ENCODE measurements at places on chromosomes 6 and 20.

DNA sequence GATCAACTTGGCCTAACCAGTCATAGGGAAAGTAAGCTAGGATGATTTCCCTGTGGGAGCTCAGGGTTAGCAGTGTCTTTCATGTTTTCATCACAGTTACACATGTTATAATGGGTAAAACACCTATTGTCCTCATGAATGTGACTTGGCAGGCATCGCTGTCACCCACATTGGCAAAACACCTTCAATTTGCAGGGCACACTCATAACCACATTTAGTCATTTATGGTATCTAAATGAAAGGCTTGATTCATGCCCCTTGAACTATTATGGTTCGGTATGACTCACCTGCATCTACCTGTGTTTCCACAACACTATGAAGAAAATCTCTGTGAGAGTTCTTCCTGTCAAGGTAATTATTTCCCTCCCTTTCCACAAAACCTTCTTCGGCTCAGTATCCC, 49.2 kb downstream of the FRK start:
- DNase-seq, result no peak

- peak; percentile 38 for DNase-seq
Observed at GRCh38 chr6:125310994-125311649, 9.4 kb upstream of the HDDC2 start.

DNA sequence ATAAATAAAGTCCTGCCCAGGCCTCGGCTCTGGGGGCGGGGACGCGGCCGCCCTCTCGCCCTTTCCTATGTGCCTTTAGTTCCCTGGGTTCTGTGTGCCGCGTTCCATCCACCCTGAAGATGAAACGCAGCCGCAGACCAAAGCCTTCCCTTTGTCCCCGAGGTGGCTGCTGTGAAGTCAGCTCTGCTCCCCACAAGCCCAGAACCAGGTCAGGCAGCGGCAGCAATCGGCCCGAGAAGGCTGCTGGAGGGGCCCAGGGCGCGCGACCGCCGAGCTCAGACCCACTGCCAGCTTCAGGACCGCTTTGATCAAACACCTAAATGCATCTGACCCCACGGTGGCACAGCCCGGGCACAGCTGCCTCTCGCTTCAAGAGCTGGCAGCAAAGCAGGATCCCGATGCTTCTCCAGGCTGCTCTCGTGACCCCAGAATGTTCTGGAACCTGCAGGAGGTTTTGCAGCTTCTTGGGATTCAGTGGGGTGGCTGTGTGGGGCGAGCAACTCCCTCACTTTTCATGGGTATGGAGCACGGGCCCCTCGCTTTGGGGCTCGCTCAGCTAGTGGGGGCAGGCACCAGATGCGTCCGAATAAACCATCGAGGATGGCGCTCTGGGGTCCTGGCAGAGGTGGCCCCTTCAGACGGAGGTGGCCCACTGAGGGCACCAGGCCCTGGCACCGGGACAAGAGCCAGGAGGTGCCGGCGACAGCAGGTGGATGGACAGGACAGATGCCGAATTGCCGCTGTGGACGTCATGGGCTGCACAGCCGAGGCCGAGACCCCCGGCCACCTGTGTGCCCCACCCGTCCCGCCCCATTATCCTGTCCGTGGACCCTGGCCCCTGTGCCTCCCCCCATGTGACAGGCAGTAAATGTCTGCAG, 13.0 kb downstream of the CHRNA4 start:
- no peak for DNase-seq

DNA sequence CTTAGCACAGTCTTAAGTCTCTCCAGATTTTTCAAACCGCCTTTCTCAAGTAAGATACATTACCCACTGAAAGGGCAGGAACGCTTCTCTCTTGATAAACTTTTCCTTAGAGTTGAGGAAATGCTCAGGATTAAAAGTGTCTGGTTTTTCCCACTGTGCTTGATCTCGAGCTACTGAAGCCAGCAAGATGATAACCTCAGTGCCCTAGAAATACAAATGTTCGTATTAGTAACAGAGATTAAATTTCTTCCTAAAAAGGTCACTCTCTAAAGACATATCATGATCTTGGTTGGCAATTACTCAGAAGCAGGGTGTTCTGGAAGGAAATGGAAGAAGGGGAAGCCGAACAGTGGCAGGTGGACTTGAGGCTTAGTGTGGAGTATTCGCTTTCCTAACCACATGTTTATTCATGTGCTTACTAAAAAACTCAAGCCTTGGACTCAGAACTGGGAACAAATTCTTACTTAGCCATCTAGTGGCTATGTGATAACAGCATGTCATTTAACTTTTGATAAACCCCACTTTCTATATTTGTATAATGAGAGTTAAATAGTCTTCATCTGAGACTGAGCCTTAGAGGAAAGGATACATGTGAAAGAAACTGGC, 20.1 kb downstream of the C6orf141 start:
- no peak for DNase-seq

GRCh38 chr6:160523223-160523622, 140.9 kb downstream of the LPA start:
- no peak for DNase-seq

DNA sequence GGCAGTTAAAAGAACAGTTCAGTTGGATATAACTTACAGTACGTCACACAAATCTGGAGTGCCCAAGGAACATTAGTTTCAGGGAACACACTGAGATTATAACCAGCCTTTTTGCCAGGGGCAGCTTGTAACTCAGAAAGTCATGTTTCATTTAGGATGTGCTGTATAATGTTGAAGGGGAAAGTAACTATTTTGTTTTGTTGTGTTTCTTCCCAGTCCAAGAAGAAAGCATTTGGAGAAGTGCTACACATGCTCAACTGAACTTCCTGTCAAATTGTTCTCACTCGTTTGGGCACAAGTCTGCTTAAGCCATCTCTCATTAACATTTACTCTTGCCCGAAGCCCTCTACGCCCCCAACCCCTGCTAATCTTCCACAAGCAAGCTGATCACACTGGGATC, 157.9 kb downstream of the BTBD9 start:
- DNase-seq, result no peak

DNA sequence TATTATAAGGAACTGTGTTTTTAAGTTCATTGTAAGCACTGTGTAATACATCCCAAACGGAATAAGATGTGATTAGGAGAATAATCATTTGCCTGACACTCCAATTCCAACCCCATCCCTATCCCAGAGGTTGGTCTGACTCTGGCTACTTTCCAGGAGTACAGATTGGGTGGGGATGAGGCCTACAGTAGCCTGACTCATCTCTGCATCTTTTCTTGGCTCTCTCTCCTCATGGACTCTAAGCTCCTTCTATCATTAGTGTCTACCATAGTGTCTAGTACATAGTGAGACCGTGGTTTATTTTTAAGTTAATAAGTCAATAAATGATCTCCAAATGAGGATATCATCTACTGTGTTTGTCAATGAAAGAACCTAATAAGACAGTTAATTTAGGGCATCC, 92.2 kb upstream of the CNKSR3 start:
- no peak for DNase-seq

All from germinal center (tissue), 1 donor.